ENCODE measurements at places on chromosomes 5 and 9.

- DNase-seq = no peak
Measured at GRCh38 chr9:78127279-78128225, 95.9 kb upstream of the GNAQ start.

GRCh38 chr5:20055301-20055700, 67.3 kb upstream of the CDH18 start:
- DNase-seq = no peak

DNA sequence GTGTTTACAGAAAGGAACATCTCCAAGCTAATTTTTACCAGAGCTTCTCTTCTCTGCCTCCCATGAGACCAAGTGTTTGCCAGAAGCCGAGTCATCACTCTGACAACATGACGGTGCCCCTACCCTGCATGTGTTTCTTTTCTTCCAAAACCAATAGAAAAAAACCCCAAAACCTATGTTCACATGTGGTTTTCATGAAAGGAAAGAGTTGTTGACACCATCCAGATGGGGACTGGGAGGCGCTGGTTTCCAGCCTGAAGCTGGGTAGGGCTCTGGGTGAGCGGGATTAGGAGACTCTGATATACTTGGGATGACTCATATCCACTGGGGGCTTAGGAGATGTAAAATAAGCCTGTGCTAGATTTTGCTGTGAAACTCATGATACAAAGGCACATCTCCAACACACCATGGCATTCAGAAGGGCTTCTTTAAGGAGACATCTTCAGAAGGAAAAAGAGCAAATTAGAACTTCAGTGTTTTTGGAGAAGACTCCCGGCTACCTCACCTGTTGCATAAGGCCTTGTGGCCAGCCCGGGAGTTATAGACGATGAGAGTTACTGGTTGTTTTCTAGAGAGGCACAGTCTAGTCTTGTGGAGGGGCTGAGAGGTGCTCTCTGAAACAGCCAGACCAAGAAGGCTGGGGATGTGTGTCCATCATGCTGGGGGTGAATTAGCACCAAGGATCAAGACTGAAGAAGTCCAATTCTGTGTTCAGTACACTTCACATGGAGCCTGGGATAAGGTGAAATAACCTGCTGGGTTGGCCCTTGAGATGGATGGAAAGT, 108.9 kb upstream of the LHFPL2 start:
- no peak for DNase-seq

DNA sequence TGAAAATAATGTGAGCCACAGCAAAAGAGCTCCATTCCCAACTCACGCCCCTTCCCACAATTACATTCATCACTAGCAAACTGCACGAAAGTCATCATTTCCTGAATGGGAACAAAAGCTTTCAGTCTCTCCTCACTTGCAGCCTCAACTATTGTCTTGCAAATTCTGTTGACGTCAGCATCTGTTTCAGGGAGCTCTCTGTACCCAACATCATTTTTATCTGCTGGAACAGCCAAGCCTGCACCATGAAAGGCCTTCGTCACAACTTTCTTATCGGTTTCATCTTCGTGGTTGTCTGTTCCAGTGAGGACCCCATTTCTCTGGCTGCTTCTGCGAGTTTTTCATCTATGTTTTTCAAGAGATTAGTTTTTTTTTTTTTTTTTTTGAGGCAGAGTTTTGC, 14.3 kb upstream of the RNF130 start:
- DNase-seq = no peak

DNA sequence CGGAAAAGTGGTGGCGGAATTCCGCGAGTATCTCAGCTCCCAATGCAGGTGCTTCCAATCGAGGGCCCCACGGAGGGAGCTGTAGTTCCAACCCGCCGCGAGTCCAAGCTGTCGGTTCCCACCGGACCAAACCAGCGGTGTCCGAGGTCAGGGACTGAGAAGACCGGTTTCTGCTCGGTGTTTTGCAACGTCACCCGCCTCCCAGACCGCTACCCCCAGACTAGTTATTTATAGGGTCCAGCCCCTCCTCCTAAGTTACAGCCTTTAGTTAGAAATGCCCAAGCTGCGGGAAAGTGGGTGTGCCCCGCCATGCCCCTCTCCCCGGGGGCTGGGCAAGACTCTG, 677 bp upstream of the MYORG start:
- no peak for DNase-seq

DNA sequence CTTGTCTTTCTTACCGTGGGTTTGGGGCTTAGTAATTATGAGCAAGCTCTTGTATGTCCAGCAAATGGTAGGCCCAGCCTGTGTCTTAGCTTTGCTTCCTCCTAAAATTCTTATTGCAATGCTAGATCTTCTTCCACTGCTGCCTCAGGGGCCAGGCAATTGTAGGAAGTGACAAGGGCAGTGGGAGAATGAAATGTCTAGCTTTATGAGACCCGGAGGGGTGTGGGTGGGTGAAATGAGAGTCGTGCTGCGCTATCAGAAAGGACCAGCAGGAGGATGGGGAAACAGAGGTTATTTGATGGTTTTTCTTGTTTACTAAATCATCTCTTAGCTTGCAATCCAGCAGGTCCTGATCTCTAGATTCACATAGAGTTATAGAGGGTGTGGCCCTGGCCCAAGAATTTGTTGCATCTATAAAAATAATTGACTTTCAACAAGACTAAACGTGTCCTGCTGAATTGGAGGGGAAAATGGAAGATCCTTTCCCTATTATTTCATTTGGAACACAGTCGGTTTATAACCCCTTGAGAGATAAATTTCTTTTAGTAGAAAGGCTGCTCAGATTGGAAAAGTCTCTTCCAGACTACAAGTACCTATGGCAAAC, 43.7 kb downstream of the ZNF366 start:
- no peak for DNase-seq

DNA sequence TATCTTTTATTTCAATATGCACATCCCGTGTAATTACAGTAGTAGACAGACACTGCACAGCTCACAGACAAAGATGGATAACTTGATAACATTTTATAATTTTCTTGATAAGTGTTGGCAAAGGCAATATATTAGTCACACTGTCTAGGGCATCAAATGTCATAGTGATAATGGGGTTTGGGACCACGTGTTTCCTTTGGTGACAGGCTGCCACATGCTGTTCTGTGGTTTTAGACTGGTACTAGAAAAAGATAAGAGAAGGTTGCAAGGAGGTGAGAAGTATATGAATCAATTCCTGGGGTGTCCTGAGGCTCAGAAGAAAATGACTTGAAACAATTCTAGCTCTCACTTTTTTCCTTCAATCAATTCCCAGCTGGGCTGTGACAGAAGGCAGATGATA, 258.8 kb upstream of the CHD1 start:
- no peak for DNase-seq

GRCh38 chr9:127980706-127981558, at the start of gene EEIG1:
Gene EEIG1, minus strand, starts transcription at chr9:127980989. Its CDS starts 852 bp downstream, at chr9:127980137.
- DNase-seq = peak; percentile 93

GRCh38 chr5:172077664-172078425, 71.4 kb upstream of the FBXW11 start:
- no peak for DNase-seq

DNA sequence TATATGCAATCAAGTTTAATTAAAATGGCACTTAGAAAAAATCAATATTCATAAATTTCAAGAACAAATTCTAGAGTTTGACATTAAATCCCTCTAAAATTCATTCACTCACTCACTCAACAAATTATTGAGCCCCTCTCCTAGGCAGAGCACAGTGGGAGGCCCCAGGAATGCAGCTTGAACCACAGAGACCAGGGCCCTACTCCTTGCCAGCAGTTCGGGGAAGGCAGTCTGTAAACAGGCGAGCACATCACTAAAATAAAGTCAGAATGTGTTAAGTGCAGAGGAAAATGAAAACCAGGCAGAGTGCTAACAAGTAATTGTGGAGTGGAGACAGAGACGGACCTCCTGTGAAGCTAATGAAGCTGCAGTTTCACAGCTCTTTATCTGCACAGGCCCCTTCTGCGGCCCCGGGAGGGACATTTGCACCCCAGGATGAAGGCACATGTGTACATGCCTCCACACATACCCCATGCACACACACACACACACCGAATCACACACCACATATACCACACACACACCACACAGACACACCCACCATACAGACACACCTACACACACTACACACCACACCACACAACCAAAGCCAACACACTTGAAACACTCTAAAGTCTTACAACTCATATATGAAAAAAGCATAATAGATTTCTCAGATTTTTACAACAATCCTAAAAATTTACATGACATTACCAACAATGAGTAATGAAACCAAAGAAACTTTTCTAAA, 40.5 kb downstream of the BHMT start:
- no peak for DNase-seq

GRCh38 chr5:14175381-14175780, 32.2 kb downstream of the TRIO start:
- DNase-seq = no peak

GRCh38 chr5:25439025-25439424, 794.2 kb upstream of the CDH10 start:
- no peak for DNase-seq

- no peak for DNase-seq
Measured at GRCh38 chr5:111116550-111116949, 24.4 kb downstream of the WDR36 start.

- DNase-seq = no peak
Measured at GRCh38 chr5:176725521-176726280, 78.4 kb downstream of the TSPAN17 start.

GRCh38 chr5:151118913-151119575, 38.2 kb upstream of the TNIP1 start:
- no peak for DNase-seq

DNA sequence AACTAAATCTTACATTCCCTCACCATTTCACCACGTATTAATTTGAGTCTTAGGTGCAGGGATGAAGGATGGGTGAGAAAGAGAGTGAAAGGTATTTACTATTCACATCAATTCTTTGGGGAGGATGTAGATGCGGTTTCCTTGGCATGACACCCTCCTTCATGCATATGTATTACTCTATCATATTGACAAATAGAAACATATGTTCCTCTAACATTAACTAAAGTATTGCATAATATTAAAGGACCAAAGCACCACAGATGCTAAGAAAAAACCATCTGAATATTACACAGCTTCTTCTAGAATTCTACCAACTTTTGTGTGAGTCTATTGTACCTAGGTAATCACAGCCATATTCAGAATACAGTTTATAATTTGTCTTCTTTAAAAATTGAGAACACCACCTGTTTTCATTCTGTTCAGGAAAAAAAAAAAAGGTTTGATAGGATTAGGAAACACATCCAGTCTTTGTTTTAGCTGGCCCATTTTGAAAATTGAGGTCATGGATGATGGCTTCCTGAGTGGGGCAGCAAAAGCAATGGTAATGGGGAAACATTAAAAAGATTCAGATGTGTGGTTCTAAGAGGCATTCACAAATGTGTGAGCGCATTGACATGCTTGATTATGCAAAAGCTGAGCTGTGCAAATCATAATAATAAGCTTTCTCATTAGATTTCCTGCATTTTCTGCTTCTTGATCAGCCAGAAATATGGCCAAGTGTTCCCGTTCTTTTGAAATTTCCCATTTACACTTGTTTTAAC, 1011.5 kb upstream of the NUDT12 start:
- DNase-seq = no peak

DNA sequence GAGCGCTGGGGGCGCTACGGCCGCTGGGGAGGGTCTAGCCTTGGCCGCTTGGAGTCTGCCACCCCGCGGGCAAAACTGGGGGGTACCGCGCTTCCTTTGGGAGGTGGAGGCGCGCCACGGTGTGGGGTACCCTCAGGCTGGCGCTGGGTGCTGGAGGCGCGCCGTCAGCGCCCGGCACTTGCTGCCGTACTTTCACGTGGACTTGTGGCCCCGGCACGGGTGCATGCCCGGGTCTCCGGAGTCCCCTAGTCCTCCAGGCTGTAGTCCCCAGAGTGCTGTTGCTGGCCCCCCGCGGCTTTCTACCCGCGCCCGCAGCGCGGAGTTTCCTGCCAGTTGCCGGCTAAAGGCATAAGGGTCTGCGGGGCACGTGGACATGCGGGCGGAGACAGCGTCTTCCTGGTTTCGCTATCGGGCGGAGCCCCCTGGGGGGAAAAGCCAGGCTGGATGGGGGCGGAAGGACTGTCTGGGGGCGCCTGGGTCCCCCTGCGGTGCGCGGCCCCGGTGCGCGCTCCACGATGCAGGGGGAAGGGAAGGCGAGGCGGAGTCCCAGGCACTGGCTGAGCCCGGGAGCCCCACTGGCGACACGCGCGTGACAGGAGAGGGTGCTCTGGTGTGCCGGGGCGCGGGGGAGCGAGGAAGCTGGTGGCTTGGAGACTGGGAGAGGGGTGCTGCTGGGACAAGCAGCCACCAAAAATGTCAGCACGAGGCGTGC, 666 bp downstream of the PPARGC1B start:
- peak; percentile 13 for DNase-seq

- no peak for DNase-seq
Measured at GRCh38 chr9:134597957-134598883, 43.4 kb upstream of the COL5A1 start.

DNA sequence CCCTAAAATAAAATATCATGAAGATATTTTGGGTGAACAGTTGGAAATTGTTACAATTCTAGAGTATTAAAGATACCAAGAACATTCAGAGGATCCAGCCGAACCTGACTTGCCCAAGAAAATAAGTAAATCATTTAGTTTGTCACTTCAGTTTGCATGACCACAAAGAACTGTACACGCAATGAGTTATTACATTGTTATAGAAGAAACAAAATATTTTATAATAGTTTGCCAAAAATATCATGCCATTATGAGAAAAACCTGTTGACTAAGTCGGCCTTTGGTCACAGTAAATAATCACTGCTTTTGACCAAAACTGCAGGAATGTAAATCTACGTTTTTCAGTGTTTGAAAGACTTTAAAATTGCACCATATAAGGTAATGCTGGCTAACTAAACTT, 27.9 kb downstream of the TRIO start:
- DNase-seq = no peak
